ENCODE measurements at places on chromosomes 7 and 10.
A peak's percentile ranks its signal among the peaks of the same experiment; 100 is the strongest.

DNA sequence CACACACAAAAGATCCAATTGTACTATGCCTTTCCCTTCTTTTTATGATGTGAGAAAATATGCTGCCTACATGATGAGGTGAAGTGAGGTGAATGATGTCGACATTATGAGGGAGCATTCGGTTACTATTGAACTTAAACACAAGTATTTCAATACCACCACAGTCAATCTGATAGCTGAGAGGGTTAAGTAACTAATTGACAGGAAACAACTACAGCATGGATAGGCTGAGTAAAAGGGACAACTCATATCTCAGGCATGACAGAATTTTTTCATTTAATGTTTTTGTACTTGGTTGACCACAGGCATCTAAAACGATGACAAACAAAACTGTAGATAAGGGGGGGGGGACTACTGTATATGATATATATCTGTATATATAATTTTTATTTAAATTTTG is 488.9 kb downstream of the SH2D4B start:
- H3K36me3 ChIP-seq: no peaks in the 10 kb centered on the region
- no peak overlapping the region for H3K27ac ChIP-seq
- peaks cover 6% of the 10 kb centered on the region for H3K4me1 ChIP-seq
- no peaks in the 10 kb centered on the region for H3K27me3 ChIP-seq
- DNase-seq: no peak
- H3K4me3 ChIP-seq: no peak overlapping the region

DNA sequence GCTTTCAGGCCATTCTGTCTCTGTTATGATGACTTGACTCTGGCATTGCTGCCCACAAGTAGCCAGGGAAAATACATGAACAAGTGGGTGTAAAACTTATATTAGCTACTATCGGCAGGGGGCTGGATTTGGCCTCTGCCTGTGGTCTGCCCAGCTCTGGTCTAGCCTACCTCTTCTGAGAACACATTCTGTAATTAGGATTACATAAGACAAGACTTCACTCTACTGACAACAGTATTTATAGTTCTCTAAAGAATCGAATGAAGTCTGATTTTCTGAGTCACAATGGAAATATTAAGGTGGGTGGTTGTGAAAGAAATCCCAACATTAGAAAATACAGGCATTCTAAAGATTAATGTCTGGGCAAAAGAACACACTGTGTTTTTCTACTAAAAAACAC is 55.5 kb downstream of the DLD start:
- H3K4me3 ChIP-seq: no peak overlapping the region
- no peak overlapping the region for H3K27ac ChIP-seq
- no peaks in the 10 kb centered on the region for H3K4me1 ChIP-seq
- no peaks in the 10 kb centered on the region for H3K36me3 ChIP-seq
- H3K27me3 ChIP-seq: no peaks in the 10 kb centered on the region
- no peak for DNase-seq

- no peaks in the 10 kb centered on the region for H3K27me3 ChIP-seq
- no peaks in the 10 kb centered on the region for H3K36me3 ChIP-seq
- H3K4me1 ChIP-seq: peaks cover 5% of the 10 kb centered on the region
These were observed 91.1 kb downstream of the AHCYL2 start for GRCh38 chr7:129315960-129316359.

GRCh38 chr7:141444961-141445360 is 106.2 kb upstream of the AGK start:
- H3K36me3 ChIP-seq: no peaks in the 10 kb centered on the region
- no peak overlapping the region for H3K4me3 ChIP-seq
- DNase-seq: no peak
- no peaks in the 10 kb centered on the region for H3K4me1 ChIP-seq

- no peaks in the 10 kb centered on the region for H3K36me3 ChIP-seq
- no peak overlapping the region for H3K27ac ChIP-seq
- peaks cover 63% of the 10 kb centered on the region for H3K27me3 ChIP-seq
- no peak overlapping the region for H3K4me3 ChIP-seq
These were observed 32.7 kb downstream of the COL26A1 start for GRCh38 chr7:101395376-101395775.

GRCh38 chr7:96300986-96301385 is 20.9 kb downstream of the SLC25A13 start:
- H3K4me1 ChIP-seq: no peaks in the 10 kb centered on the region
- no peaks in the 10 kb centered on the region for H3K36me3 ChIP-seq
- no peak overlapping the region for H3K27ac ChIP-seq
- H3K4me3 ChIP-seq: no peak overlapping the region

DNA sequence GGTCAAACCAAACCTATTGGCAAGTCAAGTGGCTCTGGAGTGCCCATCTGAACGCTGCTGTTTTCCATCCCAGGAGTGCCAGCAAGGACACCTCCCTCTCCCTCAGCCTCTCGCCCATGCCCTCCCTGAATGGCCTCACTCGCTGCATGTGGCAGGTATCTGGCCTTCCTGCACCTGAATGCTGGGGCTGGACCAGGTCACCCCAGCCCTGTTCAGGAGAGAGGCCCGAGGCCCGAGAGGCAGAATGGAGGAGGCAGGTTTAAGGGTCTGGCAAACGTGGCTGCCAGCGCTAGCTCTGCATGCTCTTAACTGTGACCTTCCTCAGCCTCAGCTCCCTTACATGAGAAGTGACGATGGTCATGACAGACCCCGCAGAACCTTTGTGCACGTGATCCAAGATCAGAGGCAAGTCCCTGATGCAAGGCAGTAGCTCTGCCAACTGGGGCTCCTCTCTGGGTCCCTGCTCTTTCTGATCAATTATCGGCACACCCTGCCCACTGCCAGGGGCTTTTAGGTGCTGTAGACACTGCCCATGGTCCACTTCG is 295.7 kb upstream of the ZMIZ1 start:
- H3K4me1 ChIP-seq: no peaks in the 10 kb centered on the region
- H3K27me3 ChIP-seq: no peaks in the 10 kb centered on the region
- H3K4me3 ChIP-seq: no peak overlapping the region
- no peak for DNase-seq

- no peaks in the 10 kb centered on the region for H3K4me1 ChIP-seq
- H3K27me3 ChIP-seq: no peaks in the 10 kb centered on the region
- no peak for DNase-seq
- no peak overlapping the region for H3K27ac ChIP-seq
- no peak overlapping the region for H3K4me3 ChIP-seq
These were observed 52.0 kb downstream of the PANK1 start for GRCh38 chr10:89593043-89593442.

GRCh38 chr7:143238289-143238980 is 16.6 kb downstream of the TAS2R40 start:
- no peaks in the 10 kb centered on the region for H3K4me1 ChIP-seq
- H3K27ac ChIP-seq: no peak overlapping the region
- H3K27me3 ChIP-seq: no peaks in the 10 kb centered on the region
- DNase-seq: no peak
- no peaks in the 10 kb centered on the region for H3K36me3 ChIP-seq

- no peaks in the 10 kb centered on the region for H3K27me3 ChIP-seq
- no peaks in the 10 kb centered on the region for H3K36me3 ChIP-seq
- H3K4me1 ChIP-seq: no peaks in the 10 kb centered on the region
- H3K4me3 ChIP-seq: no peak overlapping the region
- H3K27ac ChIP-seq: no peak overlapping the region
- no peak for DNase-seq
These were observed 17.6 kb upstream of the CRHR2 start for GRCh38 chr7:30699706-30700495.

DNA sequence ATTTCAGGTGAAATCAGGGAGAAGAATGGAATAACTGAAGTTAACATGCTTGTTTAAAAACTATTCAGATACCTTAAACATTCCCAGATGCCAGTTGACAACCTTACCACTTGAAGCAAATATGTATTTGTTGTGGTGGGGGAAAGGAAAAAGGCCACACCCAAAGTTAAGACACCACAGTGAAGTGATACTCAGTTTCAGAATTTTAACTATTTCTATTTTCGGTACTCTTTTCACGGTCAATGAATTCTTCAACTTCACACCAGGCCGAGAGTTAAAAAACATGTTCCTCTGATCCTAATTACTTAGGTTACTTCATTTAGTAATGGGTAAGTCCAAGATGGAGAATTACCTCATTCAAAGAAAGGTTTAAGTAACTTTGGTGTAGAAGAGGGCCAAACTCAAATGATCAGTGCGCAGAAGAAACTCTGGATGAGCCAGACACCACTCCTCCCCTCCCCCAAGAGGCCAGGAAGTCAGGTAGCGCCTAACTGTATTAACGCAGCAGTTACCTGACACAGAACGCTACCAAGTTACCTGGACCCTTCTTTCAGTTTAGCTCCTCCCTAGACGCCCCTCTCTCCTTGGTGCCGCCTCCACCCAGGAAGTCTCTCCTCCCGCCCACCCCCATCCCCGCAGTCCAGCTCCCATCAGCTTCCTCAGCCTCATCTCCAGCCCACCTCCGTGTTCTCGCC is 700 bp downstream of the MTPN start:
- no peaks in the 10 kb centered on the region for H3K36me3 ChIP-seq
- DNase-seq: peak; percentile 41
- H3K27ac ChIP-seq: peak overlapping the region; percentile 67
- peak overlapping the region; percentile 97 for H3K4me3 ChIP-seq
- peaks cover 47% of the 10 kb centered on the region for H3K4me1 ChIP-seq

GRCh38 chr7:4066206-4066605 is 615.9 kb upstream of the FOXK1 start:
- no peak for DNase-seq
- no peaks in the 10 kb centered on the region for H3K27me3 ChIP-seq
- no peak overlapping the region for H3K4me3 ChIP-seq
- no peaks in the 10 kb centered on the region for H3K36me3 ChIP-seq
- no peak overlapping the region for H3K27ac ChIP-seq

- DNase-seq: no peak
- no peaks in the 10 kb centered on the region for H3K4me1 ChIP-seq
- no peaks in the 10 kb centered on the region for H3K27me3 ChIP-seq
- no peaks in the 10 kb centered on the region for H3K36me3 ChIP-seq
- no peak overlapping the region for H3K4me3 ChIP-seq
These were observed 11.2 kb upstream of the SEM1 start for GRCh38 chr7:96720843-96721242.

DNA sequence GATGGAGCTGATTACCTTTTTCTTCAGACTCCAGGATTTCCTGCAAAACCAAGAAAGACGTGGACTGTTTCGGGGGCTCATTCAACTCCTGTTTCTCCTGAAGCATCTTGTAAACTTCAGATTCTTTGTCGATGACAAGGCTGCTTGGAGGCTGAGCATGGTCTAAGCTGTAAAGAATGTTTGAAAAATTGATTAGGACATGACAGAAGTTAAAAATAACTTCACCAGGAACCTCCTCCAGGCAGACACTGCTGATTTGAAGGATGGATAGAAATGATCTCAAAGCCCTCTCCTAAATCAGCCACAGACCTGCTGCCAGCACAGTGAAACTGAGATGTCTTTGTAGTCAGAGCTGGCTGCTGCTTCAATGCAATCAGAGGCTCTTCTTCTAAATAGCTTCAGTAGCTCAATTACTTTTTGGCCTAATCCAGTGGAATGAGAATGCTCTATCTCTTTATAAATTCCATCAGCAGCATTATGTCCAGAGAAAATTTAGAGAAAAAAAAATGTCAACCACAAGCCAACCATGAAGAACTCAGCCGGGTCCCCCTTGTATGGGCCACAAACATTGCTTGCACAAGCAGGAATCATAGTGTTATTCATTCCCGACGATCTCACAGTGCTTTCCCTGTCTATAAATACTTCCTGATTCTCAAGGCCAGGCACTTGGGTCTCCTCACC is 43.5 kb downstream of the PDLIM1 start:
- DNase-seq: peak; percentile 46
- peak overlapping the region; percentile 90 for H3K27ac ChIP-seq
- no peak overlapping the region for H3K4me3 ChIP-seq

- H3K27ac ChIP-seq: no peak overlapping the region
- no peaks in the 10 kb centered on the region for H3K27me3 ChIP-seq
- no peak overlapping the region for H3K4me3 ChIP-seq
- H3K36me3 ChIP-seq: no peaks in the 10 kb centered on the region
These were observed 116.5 kb upstream of the PRPS1L1 start for GRCh38 chr7:18144166-18144565.

DNA sequence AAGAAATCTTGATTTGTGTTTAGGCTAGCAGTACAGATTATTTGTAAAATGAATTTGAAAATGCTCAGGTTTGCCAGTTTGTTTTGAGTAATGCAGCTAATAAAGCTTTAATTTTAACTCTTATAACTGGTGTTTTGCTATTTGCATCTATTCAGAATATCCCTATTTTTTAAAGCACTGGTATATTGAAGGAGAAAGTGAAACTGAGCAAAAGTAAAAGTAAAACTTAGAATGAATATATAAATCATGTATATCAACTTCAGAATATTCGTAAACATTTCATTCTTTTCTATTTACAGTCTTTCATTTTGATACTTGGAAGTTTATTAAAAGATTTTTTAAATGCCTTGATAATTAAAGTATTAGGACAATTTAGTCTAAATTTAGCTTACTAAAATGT is 26.2 kb downstream of the TASOR2 start:
- no peaks in the 10 kb centered on the region for H3K27me3 ChIP-seq
- no peak overlapping the region for H3K4me3 ChIP-seq
- no peaks in the 10 kb centered on the region for H3K36me3 ChIP-seq
- H3K4me1 ChIP-seq: no peaks in the 10 kb centered on the region
- DNase-seq: no peak

DNA sequence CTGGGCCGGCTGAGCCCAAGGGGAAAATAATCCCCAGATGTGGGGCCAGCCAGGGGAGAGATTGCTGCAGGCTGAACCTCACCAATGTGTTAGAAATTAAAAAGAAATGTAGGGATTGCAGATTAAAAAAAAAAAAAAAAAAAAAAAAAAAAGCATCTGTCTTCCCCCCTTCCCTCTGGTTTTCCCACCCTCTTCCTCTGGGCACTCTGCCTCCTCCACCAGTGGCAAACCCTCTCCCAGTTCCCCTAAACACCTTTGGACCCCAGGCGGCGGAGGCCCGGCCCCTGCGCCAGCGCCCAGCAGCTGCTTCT is 7.1 kb downstream of the MNX1 start:
- H3K4me1 ChIP-seq: no peaks in the 10 kb centered on the region
- no peak overlapping the region for H3K27ac ChIP-seq
- peak; percentile 0 for DNase-seq
- H3K4me3 ChIP-seq: no peak overlapping the region

GRCh38 chr7:123305840-123306375 is 106.1 kb upstream of the SLC13A1 start:
- no peaks in the 10 kb centered on the region for H3K27me3 ChIP-seq
- no peaks in the 10 kb centered on the region for H3K36me3 ChIP-seq
- no peaks in the 10 kb centered on the region for H3K4me1 ChIP-seq
- no peak overlapping the region for H3K4me3 ChIP-seq

DNA sequence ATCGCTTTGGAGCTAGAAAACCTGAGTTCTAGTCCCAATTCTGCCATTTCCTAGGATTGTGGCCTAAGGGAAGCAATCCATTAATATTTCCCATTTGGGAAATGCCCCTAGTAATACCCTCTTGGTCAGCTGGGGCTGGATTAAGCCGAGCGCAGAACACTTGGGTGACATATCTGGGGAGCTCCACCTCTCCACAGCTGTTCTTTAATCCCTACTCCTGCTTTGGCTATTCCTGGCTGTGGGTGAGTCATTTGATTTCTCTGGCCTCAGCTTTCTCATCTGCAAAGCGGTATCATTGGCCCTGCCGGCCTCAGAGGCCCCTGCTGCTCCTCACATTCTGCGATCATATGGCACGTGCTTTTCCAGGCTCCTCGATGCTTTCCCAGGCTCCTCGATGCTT is 108.3 kb downstream of the BUB3 start:
- H3K27me3 ChIP-seq: no peaks in the 10 kb centered on the region
- no peak overlapping the region for H3K4me3 ChIP-seq
- no peak overlapping the region for H3K27ac ChIP-seq
- no peaks in the 10 kb centered on the region for H3K4me1 ChIP-seq

- no peaks in the 10 kb centered on the region for H3K4me1 ChIP-seq
- no peak overlapping the region for H3K4me3 ChIP-seq
- DNase-seq: no peak
- no peaks in the 10 kb centered on the region for H3K36me3 ChIP-seq
- H3K27ac ChIP-seq: no peak overlapping the region
- H3K27me3 ChIP-seq: no peaks in the 10 kb centered on the region
These were observed 23.8 kb downstream of the ENO4 start for GRCh38 chr10:116873134-116873533.

All from MM.1S (cell line).